ENCODE measurements at places on chromosomes 6 and 20.

DNA sequence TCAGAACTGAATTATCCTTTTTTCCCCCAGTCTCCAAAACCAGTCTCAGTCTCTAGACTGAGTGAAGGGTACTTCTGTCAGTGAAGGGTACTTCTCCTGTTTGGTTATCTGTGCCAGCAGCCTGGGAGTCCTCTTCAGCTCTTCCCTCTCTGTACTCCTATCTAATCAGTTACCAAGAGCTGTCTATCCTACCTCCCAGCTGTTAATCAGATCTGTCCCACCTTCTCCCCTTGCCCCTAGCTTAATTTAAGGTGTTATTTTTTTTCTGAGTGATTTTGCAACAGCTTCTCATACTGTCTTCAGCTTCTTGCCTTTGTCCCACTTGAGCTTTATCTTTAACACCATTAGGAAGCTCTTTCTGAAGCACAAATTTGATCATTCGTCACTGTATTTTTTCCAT, 491.9 kb upstream of the SOX4 start:
- no peak for DNase-seq

- DNase-seq = no peak
These were observed 730.5 kb upstream of the MAP3K7 start for GRCh38 chr6:91317247-91317835.

- DNase-seq = no peak
These were observed 31.8 kb downstream of the TBC1D7 start for GRCh38 chr6:13296536-13296997.

- no peak for DNase-seq
These were observed 15.1 kb upstream of the ZSCAN9 start for GRCh38 chr6:28209753-28210535.

DNA sequence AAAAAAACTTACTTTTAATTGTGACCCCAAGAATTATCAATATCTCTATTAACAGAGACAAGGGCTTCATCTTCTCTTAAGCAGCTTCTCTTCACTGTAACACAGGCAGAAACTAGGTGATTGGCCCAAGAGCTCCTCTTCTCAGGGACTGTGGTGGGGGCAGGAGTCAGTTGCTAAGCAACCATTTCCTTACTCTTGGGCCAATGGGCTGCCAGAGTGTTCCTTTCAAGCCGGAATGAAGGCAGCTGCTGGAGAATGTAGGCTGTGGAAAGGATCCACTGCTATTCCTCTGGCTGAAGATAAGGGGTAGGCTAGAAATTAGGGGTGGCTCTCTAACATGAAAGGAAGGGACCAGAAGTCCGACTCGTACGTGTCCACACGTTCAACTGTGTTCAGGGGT, at the start of gene SEL1L2:
Gene SEL1L2, minus strand, starts transcription at position 150 of the 400 bp plus-strand sequence. Its CDS starts 80 bp downstream, at position 70.
- no peak for DNase-seq

DNA sequence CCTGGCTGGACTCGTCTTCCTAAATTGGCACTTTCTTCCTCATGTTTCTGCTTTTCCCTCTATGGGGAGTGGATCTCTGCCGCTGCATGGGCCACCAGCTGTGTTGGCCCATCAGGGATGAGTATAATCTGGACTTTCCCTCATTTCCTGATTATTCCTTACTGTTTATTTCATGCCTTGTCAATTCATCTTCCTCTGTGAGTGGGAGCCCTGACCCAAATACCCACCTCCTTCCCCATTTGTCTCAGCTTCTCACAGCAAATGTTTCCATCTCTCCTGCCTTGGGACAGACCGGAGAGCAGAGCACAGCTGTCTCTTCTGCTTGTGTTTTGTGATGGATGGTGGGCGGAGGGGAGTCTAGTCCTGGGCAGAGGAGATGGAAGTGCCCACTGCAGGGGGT, 212.7 kb downstream of the UST start:
- DNase-seq = no peak

DNA sequence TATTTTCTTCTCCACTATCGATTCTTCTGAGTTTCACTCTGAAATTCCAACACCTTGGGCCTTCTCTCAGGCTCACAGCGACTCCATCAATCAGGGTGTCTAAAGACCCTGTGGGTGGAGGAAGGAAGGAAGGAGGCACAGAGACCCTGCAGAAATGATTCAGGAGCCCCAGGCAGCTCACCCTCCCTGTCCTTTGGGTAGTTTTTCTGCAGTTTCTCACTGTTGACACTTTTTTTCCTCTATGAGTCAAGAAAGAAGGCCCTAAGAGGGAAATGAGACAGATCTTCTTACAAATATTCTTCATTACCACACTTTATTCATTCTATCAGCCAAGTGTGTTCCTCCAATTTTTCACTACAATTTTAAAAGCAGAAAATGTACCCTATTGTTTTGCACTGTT, 34.2 kb upstream of the TBXT start:
- no peak for DNase-seq

- no peak for DNase-seq
These were observed 124.8 kb downstream of the TPBG start for GRCh38 chr6:82488403-82488802.

GRCh38 chr20:57698116-57698866, 11.5 kb downstream of the PMEPA1 start:
- DNase-seq = peak; percentile 97

DNA sequence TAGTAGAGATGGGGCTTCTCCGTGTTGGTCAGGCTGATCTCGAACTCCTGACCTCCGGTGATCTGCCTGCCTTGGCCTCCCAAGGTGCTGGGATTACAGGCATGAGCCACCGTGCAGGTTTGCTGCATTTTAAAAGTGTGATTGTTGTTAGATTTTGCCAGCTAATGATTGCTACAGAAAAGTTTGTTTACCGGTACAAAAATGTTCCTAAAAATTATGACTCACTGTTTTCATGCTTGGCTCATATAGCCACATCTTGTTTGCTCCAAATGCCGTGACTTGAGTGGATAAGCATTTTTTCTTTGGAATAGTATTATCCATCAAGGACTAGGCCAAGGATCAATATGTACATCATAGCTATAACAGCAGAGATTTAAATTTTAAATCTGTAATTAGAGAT, 24.3 kb downstream of the LRRN4 start:
- peak; percentile 56 for DNase-seq

DNA sequence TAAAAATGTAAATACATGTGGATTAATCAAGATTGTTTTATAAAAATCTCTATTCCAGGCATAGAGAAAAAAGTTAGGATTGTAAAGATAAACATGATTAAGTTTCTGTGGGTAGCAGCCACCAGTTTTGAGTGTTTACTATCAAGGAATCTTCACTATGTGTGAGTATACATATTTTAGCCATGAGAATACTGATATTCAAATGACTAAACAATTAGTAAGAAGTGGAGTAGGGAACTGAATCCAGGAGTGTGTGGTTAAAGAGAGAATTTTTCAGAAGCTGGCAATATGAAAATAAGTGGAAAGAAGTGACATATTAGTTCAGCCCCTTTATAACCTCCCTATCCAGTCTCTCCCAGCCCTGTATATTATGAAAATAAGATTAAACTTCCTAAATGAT, 10.3 kb downstream of the ELOVL2 start:
- peak; percentile 74 for DNase-seq

DNA sequence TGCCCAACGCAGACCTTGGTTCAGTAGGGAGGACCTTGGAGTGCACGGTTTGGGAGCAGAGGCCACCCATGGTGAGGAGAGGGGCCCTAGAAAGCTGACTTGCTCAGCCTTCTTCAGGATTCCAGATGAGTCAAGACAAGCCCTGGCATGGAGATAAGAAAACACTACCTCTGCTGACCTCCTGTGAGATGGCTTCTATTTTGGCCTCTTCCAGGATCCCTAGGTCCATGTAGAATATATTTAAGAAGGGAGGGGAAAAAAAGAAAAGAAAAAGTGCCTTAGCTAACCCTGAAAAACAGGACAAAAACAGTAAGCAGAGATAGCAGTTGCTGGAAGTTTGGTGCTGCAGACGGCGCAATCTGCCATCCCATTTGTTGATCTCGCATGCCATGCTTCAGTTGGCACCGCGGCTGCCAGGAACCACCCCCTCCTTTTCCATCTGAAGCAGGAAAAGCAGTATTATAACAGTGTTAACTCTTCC, 100.0 kb downstream of the ARMC2 start:
- peak; percentile 17 for DNase-seq

DNA sequence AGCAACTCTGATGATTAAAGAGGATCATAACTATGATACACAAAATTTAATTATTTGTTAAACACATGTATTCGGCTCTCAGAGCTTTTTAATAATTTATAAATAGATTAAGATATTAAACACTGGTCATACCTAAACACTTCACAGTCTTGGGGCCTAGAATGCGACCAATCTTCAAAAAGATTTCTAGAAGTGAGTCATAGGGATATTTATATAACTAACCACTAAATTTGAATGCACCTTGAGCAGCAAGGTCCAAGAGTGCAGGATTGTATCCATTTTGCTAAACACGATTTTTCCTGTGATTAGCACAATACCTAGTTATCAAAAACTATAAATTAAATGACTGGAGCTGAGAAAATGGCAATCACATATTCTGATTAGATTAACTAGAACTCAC, 709.3 kb downstream of the EPHA7 start:
- no peak for DNase-seq

GRCh38 chr20:58026361-58026760, 202.1 kb downstream of the ANKRD60 start:
- no peak for DNase-seq

DNA sequence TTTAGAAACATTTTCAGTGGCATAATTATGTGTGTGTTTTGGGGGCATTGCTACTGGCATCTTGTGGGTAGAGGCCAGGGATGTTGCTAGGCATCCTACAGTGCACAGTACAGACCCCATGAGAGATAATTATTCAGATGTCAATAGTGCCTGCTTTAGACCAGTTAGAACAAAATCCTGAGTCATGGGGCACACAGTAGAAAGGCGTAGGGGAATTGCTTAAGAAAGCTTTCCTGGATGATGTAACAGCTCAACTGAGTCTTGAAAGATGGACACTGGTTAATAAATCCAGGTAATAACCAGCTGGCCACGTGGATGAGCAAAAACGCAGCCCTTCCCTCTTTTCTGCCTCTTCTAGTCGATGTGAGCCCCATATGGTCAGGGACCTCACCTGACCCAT, 51.1 kb downstream of the KCNB1 start:
- DNase-seq = no peak

DNA sequence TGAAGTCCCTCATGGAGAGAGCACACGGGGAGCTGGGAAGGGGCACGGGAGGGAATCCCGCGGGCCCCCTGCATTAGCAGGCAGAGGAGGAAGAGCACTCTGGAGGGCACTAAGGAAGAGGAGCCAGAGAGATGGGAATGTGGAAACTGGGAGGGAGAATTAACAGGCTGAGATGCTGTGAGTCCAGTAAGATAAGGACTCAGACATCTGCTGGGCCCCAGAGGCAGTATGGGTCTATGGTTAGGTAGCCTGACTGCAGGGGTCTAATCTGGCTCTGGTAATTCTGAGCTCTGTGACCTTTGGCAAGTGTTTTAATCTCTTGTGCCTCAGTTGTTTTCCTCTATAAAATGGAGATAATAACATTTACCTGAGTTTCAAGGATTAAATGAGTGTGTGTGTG, 15.7 kb upstream of the SRSF3 start:
- DNase-seq = no peak

Measured in cardiac fibroblast (primary cell).